CD14-positive monocyte (primary cell): ENCODE measurements at places on chromosomes 6 and 20.

GRCh38 chr20:24138196-24138857, 149.7 kb upstream of the GGTLC1 start:
- DNase-seq: no peak
- peaks cover 6% of the 10 kb centered on the region for H3K4me1 ChIP-seq
- no peaks in the 10 kb centered on the region for H3K27me3 ChIP-seq
- no peak overlapping the region for H3K27ac ChIP-seq
- no peaks in the 10 kb centered on the region for H3K36me3 ChIP-seq

GRCh38 chr6:140921366-140922226, 1211.1 kb upstream of the GJE1 start:
- H3K4me3 ChIP-seq: no peak overlapping the region
- H3K27ac ChIP-seq: no peak overlapping the region
- DNase-seq: no peak
- H3K27me3 ChIP-seq: no peaks in the 10 kb centered on the region
- no peaks in the 10 kb centered on the region for H3K4me1 ChIP-seq

GRCh38 chr6:167930295-167930694, 67.2 kb upstream of the KIF25 start:
- H3K27ac ChIP-seq: no peak overlapping the region
- no peak overlapping the region for H3K4me3 ChIP-seq
- no peaks in the 10 kb centered on the region for H3K27me3 ChIP-seq
- no peaks in the 10 kb centered on the region for H3K4me1 ChIP-seq
- DNase-seq: no peak

GRCh38 chr20:15297059-15297875, 959.9 kb upstream of the FLRT3 start:
- H3K27me3 ChIP-seq: no peaks in the 10 kb centered on the region
- no peaks in the 10 kb centered on the region for H3K36me3 ChIP-seq
- H3K27ac ChIP-seq: no peak overlapping the region
- no peak overlapping the region for H3K4me3 ChIP-seq
